ENCODE measurements at places on chromosomes 2 and 18. TPM values are rescaled to one million over a fixed set of nuclear protein-coding genes. Genes with fewer than 3 reads are reported as not detected.

GRCh38 chr2:73907840-73908452 lies 15.1 kb downstream of the ACTG2 start:
- no peak overlapping the region for H3K27ac ChIP-seq
- no peak overlapping the region for H3K4me3 ChIP-seq
- no peaks in the 10 kb centered on the region for H3K4me1 ChIP-seq
- H3K27me3 ChIP-seq: no peaks in the 10 kb centered on the region

DNA sequence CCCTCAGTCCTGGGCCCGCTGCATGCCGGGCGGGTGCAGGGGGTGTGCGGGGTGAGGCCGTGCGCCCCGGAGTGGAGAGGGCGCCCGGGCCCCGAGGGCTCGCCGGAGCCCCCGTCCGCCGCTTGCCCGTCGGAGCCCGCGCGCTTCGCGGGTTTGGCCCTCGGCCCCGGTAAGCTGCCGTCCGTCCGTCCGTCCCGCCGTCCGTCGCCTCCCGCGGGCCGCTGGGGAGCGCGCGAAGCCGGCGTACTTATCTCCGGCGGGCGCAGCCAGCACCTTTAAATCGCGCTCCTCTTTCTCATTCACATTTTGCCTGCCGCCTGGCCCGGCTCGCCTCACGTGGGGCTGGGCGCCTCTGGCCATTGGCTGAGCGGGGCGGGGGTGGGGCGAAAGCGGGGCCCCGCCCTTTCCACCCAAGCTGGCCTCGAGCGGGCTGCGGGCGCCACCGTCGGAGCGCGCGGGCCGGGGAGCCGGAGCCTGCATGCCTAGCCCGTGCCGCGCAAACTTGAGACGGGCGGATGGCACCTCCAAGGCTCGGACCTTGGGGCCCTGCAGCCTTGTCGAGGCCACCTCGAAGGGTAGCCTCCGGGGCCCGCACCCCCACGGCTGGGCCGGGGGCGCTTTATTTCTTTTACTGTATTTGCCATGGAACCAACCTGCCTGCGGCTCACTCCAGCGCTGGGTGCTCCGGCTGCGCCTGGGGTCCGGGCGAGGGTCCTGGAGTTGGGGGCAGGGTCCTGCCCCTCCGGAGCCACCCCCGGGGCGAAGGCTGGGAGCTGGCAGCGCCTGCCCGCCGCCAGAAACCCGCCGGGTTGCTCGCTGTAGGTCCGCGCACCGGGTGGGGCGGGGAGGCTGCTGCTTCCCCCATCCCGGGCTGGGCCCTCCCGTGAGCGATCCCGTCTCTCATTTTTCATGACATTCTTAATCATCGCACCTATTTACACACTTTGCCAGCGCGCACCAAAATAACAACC lies at the start of gene GBX2:
TSS of gene GBX2 (minus strand) at position 277 of the 971 bp plus-strand sequence. CDS start 415 bp downstream, outside the sequence.
- DNase-seq: no peak
- peaks cover 4% of the 10 kb centered on the region for H3K27me3 ChIP-seq
- no peaks in the 10 kb centered on the region for H3K4me1 ChIP-seq
- H3K36me3 ChIP-seq: no peaks in the 10 kb centered on the region

DNA sequence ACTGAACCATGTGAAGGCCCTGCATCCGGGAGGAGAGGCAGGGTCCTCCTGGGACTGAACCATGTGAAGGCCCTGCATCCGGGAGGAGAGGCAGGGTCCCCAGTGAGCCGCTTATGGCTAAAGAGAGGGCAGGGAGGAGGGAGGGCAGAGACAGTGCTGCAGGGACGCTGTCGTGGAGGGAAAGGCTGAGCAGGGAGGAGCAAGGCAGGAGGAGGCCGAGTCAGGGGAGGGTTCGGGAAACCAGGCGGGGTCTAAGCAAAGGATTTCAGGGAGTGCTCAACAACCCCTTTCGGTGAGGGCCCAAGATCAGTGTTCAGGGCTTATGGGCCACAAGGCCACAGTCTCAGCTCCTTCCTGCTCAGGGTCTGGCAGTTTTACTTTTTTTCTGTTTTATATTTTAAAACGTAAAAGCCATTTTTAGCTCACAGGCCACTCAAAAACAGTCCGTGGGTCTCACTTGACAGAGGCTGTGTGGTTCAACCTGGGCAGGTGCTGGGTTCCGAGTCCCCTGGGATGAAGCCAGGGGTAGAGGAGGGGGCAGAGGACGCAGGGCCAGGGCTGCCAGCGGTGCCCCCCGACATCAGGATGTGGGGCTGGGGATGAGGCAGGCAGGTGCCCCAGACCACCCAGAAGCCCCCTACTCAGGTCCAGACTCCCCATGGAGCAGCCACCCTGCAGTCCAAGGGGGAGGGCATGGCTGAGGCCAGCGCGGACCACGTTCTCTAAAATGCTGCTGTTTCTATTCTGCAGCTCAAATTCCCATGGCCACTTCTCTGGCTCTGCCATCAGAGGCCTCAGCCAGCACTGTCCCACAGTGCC lies 5.2 kb downstream of the TMEM18 start:
- no peaks in the 10 kb centered on the region for H3K27me3 ChIP-seq
- peaks cover 10% of the 10 kb centered on the region for H3K4me1 ChIP-seq
- H3K27ac ChIP-seq: no peak overlapping the region
- DNase-seq: no peak
- H3K4me3 ChIP-seq: no peak overlapping the region
- peaks cover 32% of the 10 kb centered on the region for H3K36me3 ChIP-seq

- no peak for DNase-seq
- no peak overlapping the region for H3K4me3 ChIP-seq
- H3K36me3 ChIP-seq: no peaks in the 10 kb centered on the region
- no peaks in the 10 kb centered on the region for H3K4me1 ChIP-seq
- no peak overlapping the region for H3K27ac ChIP-seq
- H3K27me3 ChIP-seq: no peaks in the 10 kb centered on the region
Observed at GRCh38 chr2:37916512-37917082, 8.5 kb upstream of the RMDN2 start.

Gene HOXD12
- polyA plus RNA-seq: not detected

Gene PLEK
- 239 TPM for polyA plus RNA-seq

Gene MPP4
- 0.06 TPM for polyA plus RNA-seq

Gene NAT8
- polyA plus RNA-seq: not detected

Measured in GM12878 (cell line).